Right lung (tissue), 10 donors: ENCODE measurements at places on chromosomes 16 and 17. TPM values are rescaled to one million over a fixed set of nuclear protein-coding genes. Genes with fewer than 3 reads are reported as not detected.
A peak's percentile ranks its signal among the peaks of the same experiment; 100 is the strongest.

The CDH3 gene
- polyA plus RNA-seq, result 48.4 TPM

The YBX2 gene
- polyA plus RNA-seq, result 2.4 TPM

The GRIN2C gene
- 0.15 TPM for polyA plus RNA-seq

The ATP6V0D1 gene
- 44.5 TPM for polyA plus RNA-seq

DNA sequence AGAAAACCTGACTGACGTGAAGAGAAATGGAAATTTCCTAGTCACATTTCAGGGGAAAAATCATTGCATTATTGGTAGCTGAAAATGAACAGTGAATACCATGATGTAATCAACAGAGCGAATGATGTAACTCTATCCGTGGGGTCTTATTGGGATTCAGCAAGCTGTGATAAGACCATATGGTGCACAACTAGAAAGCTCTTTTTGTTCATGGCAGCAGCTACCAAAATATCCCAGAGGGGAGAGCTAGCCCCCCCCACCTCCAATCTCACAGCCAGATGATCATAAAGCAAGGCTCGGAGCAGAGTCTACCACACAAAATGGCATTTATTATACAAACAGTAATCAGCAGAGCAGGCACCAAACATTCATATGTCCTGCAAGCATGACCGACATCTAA lies 22.2 kb upstream of the DNAH17 start:
- DNase-seq, result peak; percentile 52

DNA sequence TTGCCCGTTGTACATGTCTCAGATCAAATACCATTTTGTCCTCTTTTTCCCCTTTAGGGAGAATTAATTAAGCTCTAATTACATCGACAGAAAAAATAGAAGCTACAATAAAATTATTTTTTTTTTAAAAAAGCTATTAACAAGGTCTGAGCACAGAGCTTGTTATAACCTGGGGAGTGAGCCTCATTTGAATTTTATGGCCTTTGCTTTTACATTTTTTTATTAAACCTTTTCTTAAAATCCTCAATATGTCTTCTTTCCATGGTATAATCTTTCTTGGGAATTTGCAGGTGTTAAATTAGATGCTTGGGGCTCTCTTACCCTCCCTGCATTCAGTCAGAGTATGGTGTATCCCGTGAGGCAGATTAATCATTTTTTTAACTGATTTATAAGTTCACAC lies 212.5 kb upstream of the XYLT1 start:
- no peak for DNase-seq
